ENCODE measurements at places on chromosomes 4 and X.

GRCh38 chrX:150966235-150966634, 16.9 kb upstream of the HMGB3 start:
- no peak for DNase-seq

GRCh38 chr4:52946855-52947254, 84.7 kb downstream of the RASL11B start:
- no peak for DNase-seq

DNA sequence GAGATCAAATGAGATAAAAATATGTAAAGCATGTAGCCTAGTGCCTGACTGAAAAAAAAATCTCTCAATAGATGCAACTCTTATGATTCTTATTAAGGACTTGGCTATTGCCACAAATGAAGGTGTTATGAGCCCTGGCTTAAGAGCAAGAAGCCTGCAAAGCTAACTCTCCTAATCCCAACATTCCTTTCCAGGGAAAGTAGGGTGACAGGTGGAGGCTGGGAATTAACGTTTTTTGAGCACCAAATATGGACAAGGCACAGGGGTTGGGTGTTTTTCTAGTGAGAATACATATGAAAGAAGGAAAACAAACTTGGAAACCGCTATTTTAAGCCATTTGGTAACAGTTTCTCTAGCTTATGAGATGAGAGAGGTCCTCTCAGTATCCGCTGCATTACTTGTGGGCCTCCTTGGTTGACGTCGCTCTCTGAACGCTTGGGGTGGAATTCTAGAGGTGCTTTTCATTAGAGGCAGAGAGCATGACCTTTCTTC, 2.4 kb downstream of the RHOH start:
- no peak for DNase-seq

- peak; percentile 31 for DNase-seq
These were observed 42.0 kb upstream of the PRKG2 start for GRCh38 chr4:81257021-81257420.

GRCh38 chrX:133362538-133362937, 52.8 kb downstream of the GPC4 start:
- DNase-seq, result no peak

DNA sequence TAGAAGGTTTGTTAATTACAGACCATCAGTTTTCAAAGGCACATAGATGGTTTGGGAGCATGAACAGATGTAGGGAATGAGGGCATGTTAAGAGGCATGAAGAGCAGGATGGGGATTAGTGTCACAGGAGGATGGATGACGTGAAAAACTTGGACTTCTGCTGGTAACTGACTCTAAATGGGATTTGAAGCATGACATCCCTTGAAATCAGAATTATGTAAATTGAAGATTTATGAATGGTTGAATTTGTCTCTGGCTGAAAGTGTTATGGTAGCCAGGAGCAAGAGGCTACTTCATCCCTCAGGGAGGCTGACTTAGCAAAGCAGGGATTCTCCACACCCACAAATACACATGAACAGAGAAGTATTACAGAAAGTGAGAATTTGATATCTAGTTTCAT, 454.6 kb downstream of the MAGEB5 start:
- no peak for DNase-seq

Measured in GM04503 (cell line).